ENCODE measurements at places on chromosomes 16 and 17.

GRCh38 chr16:1572673-1573072 lies 39.2 kb downstream of the IFT140 start:
- DNase-seq, result no peak

- no peak for DNase-seq
Measured at GRCh38 chr16:48246066-48246465, 1.3 kb downstream of the ABCC11 start.

- DNase-seq, result no peak
Measured at GRCh38 chr17:40112718-40113109, 9.1 kb upstream of the MSL1 start.

- no peak for DNase-seq
Measured at GRCh38 chr16:29315916-29316517, 90.5 kb downstream of the NPIPB11 start.

DNA sequence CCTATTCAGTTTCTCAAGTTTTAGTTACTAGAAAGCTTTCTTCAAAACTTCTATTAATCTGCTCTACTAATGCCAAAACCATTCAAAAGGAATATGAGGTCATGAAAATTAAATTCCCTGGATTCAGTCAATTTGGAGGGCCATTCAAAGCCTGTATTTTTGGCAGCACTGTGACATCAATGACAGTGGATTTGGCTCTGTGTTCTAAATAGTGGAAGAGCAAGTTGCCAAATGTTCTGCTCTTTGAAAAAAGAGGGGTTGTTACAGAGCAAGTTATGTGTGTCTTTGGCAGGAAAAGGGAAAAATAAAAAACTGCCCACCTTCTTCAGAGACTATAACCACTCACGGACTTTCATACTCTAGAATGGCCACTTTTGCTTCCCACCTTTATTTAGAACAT lies 3.2 kb upstream of the C16orf46 start:
- DNase-seq, result no peak

DNA sequence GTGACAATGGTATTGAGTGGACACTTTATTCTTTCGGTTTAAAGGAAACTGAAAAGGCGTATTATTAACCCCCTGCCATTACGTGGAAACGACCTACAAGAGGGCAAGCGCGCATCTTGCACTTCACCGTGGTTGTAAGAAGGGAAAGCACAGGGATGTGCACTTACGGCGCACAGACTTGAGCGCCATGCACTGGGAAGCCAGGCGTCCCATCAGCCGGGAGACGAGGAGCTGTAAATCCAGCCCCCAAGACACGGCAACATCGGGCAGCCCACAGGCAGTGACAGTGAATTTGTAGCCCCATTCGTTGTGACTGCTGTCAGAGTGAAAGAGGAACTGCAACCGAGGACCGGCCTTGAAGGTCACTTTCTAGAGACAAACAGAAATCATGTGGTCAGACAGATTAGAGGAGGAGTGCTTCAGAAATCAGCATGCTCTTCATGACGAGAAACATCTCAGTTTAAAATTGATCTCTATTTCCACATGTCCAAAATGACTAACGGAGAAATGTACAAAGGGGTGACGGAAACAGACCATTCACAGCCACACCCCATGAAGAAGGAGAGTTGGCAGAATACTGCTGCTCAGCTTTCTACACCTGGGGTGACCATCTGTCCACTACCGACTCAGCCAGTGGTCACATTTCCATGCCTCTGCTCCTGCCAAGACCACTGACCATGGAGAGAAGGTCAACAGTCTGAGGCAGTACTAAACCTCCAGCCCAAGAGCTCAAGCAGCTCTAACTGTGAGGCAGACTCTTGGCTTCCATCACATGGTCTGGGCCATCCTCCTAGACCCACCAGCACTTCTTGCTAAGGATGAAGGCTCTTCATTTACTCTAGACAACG lies 68.6 kb downstream of the ZZEF1 start:
- no peak for DNase-seq

DNA sequence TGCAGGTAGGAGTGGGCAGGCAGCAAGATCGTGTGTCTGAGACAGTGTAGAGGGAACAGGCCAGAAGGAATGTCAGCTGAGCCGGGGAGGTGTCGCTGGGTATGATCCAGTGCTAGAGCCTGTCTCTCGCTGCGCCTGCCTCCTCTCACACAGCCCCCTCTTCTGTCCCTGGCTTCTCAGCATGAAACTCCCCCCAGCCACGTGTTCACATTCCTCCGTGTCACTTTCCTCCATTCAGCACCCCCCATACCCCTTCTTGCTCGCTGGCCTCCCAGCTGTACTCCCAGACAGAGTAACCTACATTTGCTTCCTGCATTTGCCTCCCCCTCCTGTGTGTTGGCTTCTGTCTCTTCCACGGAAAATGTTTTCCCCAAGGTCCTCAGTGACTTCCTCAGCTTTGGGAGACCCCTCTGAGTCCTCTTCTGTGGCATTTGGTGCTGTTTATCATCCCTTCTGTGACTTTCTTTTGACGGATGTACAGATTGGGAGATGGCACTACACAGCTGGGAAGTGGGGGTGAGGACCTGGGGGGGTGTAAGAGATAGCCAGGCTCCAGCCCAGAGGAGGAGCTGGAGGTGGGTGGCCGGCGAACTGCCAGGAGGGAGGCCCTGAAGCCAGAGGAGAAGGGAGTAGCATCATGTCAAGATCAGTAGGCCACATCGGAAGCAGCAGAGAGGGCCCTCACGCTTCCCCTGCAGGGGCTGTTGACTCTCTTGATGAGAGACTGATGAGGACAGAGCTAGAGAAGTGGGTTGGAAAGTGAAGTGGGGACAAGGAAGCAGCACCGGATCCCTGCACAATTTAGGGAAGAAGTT lies 19.2 kb downstream of the SGF29 start:
- no peak for DNase-seq

GRCh38 chr16:68319185-68319908 lies 8.5 kb downstream of the PRMT7 start:
- no peak for DNase-seq

- no peak for DNase-seq
Measured at GRCh38 chr16:72206299-72206698, 34.3 kb upstream of the PMFBP1 start.

GRCh38 chr16:49000594-49000993 lies 281.0 kb downstream of the CBLN1 start:
- no peak for DNase-seq

DNA sequence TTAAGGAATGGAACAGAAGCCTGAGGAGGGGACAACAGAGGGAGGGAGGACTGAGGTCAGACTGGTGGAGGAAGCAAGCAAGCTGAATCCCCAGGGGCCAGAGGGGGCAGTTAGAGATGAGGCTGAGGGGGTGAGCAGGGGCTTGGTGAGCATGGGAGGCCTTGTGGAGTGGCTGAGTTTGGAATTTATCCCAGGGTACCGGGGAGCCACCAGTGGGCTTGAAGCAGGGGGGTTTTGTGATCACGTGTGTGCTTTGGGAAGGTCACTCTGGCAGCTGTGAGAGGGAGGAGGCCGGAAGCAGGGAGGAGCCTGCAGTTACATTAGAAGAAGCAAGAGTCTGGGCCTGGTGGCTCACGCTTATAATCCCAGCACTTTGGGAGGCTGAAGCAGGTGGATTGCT lies 9.8 kb upstream of the CTCF start:
- no peak for DNase-seq

DNA sequence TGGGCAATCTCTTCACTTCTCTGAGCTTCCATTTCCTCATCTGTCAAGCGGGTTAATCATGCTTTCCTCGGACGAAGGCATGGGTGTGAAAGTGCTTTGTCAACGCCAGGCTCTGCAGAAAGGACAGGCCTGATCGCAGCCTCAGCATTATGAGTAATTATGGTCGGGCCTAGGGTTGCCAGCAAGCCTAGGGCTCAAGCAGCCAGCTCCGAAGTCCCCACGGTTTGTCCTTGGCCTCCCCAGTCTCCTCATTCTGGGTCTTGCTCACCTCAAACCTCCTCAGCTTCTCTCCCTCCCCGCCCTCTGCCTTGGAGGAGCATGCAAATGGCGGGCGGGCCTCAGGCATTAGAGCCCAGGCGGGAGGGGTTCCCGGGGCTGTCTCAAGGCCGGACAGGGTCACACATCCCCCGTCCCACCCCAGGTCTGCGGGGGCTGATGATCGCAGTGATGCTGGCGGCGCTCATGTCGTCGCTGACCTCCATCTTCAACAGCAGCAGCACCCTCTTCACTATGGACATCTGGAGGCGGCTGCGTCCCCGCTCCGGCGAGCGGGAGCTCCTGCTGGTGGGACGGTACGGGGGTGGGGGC lies 10.2 kb upstream of the FAM83G start:
- DNase-seq, result no peak

GRCh38 chr16:19521471-19522396 lies at the start of gene GDE1:
Gene GDE1, minus strand, starts transcription at chr16:19522098. Its CDS starts 134 bp downstream, at chr16:19521964.
- peak; percentile 75 for DNase-seq

DNA sequence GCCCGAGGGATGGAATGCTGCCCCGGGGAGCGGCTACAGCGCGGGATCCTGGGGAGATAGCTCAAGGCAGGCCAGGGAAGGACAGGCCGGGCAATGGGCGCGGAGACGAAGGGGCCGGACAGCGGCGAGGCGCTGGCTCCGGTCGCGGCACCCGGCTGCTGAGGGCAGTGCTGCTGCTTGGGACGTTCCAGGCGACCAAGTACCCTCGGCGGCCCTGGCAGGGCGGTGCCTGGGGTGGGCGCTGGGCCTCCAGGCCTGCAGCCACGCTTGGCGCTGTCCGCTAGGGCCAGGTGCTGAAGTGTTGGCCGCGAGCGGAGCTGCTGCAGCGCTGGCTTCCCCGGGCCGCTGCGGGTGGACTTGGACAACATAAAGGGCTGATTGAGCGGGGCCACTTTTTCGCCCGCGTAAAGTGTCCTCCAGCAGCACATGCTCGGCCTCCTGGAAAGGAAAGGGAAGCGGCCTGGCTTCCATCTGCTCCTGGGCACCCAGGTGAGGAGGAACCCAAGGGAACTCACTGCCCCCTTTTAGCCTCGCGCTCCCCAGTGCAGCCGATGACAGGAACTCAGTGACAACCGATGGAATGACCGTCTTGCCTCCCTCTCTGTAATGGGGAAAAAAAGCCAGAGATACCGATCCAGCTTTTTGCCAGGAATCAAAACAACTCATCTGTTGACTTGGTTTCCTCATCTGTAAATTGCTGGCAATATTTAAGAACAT lies 23.7 kb downstream of the CLEC3A start:
- DNase-seq, result no peak
